ENCODE measurements at places on chromosomes 12 and 14. TPM values are rescaled to one million over a fixed set of nuclear protein-coding genes. Genes with fewer than 3 reads are reported as not detected.
A peak's percentile ranks its signal among the peaks of the same experiment; 100 is the strongest.

The KCNK13 gene
- total RNA-seq: not detected

The AMN gene
- not detected for total RNA-seq

The SLC6A13 gene
- not detected for total RNA-seq

The KRT3 gene
- total RNA-seq: not detected

DNA sequence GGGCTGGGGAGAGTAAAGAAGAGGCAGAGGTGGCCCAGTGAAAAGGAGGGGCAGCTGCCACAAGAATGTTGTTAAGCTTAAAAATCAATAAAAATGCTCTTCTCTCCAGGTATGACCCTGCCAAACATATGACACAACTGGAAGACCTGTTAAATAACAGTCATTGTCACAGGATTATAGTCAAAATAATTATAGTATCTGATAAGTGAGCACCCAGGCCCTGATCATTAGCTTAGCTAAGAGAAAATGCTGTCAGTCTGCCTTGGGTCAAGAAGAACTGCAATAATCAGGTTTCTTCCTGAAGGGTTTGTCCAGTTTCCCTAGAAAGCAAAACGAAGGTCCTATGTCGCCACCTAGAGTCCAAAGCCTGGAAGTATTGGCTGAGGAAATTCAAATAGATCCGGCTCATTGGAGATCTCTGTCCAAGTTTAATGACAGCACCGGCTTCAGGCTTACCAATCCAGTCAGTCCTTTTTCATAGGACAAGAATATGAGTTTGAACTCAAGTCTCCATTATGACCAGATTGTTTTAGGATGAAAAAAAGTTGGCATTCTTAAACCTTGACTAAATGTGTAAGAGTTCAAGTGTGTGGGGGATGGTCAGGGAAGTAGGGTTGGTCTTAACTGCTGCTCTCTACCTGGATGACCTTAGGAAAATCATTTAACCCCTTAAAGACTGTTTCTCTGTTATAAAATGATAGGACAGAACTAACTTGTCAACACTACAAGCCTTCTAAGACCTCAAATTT is 22.5 kb upstream of the NKX2-8 start:
- no peak for DNase-seq

DNA sequence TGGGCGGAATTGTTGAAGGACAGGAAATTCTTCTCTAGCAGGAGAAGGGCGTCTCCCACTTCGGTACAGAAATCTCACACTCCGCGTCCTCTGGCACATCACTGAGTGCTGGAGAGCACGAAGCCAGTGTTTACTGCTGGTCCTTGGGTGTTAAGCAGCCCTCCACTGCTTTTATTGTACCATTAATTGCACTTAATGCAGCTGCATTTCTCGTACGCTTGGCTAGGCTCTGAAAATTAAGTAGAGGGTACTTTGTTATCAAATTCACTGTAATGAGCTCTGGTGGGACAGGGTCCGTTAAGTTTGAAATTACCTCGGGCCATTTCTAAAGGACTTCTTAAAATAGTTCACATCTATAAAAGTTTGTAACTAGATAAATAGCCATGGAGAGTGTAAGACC is 411.2 kb downstream of the NPAS3 start:
- DNase-seq: no peak

- DNase-seq: no peak
These were observed 133.0 kb downstream of the PAWR start for GRCh38 chr12:79557690-79558315.

DNA sequence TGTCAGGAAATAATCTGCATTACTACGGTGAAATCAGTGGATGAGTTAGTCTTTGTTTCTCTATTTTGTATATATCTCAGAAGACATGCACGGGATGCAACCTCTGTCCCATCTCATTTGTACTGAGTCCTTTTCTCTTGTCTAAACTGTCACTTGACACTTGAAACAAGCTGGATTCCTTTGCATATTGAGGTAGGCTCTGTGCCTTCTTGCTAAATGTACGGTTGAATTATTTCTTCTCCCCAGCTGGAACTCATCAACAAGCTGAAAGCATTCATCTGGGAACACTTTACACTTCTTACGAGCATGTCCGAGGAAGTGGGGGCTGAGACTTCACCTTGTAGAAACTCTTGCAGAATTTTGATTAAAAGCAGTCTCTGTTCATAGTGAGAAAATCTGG is 119.5 kb downstream of the VEZT start:
- DNase-seq: no peak

- peak; percentile 94 for DNase-seq
These were observed 790 bp upstream of the GPR19 start for GRCh38 chr12:12696562-12697383.

DNA sequence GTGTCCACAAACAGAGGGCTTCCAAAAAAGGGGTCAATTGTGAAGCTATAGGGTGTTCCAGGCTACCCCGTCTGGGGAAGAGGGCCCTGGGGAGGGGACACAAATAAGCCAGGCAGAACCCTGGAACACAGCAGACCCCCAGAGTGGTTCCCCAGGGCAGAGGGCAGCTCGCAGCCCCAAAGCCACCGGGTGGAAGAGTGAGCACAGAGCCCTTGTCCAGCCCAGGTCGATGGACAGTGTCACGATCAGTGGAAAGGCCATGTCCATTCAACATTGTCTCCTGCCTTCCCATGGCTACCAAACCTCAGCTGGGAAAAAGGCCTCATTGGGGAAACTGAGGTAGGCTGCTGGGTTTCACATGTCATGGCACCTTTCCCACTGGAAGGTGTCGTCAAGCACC is 131.4 kb downstream of the DICER1 start:
- DNase-seq: peak; percentile 45

GRCh38 chr12:87804386-87804785 is 224.8 kb downstream of the C12orf50 start:
- no peak for DNase-seq

- no peak for DNase-seq
These were observed 148.1 kb downstream of the KIF26A start for GRCh38 chr14:104286496-104286895.

DNA sequence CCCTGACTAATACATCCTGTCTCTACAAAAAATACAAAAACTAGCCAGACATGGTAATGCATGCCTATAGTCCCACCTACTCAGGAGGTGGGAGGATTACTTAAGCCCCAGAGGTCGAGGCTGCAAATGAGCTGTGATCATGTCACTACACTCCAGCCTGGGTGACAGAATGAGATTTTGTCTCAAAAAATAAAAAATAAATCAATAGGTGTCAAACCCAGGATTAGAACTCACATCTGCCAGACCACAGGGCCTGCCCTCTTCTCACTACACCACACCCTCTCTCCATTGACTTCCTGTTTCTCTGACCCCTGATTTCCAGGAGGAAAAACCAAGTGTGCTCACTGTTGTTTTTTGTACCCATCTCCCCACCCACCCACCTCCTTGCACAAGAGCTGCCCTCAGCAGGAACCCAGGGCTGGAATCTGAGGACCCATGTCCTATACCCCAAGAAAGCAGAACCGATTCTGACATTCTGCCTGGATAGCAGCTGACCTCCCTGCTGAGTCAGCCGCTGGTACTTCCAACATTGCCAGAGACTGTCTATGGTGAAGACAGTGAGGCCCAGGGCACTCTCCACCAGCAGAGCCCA is 6.2 kb downstream of the CMKLR1 start:
- DNase-seq: peak; percentile 82

- DNase-seq: no peak
These were observed 181.3 kb downstream of the RMST start for GRCh38 chr12:97643924-97644323.

DNA sequence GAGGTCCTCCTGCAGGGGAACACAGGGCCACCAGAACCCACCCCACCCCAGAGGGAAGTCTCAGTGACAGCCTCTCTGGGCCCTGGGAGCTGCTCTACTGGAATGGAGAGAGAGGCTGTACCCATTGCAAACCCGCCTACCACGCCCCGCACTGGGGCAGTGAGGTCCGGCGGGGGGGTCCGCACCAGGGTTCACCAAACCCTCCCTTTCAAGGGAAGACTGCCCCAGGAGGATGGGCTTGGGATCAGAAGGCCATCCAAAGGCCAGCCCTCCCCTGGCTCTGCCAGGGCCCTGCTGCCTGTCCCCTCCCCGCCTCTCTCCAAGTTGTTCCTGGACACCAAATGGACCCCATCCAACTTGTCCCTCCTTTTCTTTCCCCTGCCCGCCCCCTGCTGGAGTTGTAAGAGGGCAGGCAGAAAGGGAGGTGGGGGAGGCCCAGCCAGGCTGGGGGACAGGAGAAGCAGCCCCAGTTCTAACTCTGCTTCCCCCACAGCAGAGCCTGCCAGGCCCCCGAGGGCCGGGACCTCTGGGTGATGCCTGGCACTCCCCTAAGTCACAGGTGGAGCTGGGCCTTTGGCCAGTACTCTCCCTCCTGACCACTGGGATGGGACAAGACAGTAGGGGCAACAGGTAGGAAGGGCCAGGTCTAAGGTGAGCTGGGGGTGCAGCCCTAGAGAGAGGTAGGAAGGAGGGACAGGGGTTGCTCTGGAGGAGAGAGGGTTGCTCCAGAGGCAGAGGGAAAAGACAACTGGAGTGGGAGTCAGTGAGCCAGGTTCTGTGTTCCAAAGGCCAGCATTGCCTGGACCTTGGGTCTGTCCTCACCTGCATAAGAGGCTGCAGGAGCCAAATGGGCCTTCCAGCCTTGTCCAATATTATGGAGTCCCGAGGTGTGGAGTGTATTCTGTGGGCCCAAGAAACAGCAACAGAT is 3.2 kb upstream of the DIO3 start:
- peak; percentile 77 for DNase-seq

- no peak for DNase-seq
These were observed 378.9 kb upstream of the PRICKLE1 start for GRCh38 chr12:42968426-42968825.

GRCh38 chr14:52325126-52325525 is 11.0 kb downstream of the PTGER2 start:
- no peak for DNase-seq

DNA sequence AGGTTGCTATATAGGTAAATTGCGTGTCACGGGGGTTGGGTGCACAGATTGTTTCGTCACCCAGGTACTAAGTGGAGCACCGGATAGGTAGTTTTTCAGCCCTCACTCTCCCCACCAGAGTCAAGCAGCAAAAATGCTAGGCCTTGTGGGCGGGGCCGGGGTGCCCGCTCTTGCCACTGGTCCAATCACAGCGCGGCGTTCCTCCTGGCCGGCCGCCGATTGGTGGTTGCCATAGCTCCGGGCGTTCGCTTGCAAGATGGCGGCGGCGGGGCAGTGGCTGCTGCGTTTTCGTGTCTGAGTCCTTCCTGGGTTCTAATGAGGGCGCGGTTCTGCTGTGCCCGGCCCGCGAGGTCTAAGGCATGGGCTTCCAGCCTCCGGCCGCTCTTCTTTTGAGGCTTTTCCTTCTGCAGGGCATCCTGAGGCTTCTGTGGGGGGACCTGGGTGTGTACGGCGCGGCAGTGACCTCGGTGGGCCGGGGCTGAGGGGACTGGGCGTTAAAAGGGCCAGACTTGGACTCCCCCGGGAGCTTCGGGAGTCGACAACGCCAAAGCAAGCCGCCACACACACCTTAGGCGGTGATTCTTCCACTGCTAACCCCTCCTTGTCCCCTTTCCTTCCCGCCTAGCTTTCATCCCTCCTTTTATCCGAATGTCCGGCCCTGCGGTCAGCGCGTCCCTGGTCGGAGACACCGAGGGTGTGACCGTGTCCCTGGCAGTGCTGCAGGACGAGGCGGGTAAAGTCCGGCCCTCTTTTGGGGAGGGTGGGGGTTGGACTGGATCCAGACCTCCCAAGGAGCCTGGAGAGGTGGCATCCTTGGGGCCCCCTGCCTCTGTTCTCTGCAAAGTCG is at the start of gene TCTN2:
Gene TCTN2 (plus strand): TSS at position 232 of the 847 bp plus-strand sequence. CDS start 128 bp downstream, at position 360.
- DNase-seq: peak; percentile 98

- DNase-seq: no peak
These were observed 14.6 kb upstream of the DENND5B start for GRCh38 chr12:31605531-31605930.
